ENCODE measurements at places on chromosomes 11 and 22.
A peak's percentile ranks its signal among the peaks of the same experiment; 100 is the strongest.

DNA sequence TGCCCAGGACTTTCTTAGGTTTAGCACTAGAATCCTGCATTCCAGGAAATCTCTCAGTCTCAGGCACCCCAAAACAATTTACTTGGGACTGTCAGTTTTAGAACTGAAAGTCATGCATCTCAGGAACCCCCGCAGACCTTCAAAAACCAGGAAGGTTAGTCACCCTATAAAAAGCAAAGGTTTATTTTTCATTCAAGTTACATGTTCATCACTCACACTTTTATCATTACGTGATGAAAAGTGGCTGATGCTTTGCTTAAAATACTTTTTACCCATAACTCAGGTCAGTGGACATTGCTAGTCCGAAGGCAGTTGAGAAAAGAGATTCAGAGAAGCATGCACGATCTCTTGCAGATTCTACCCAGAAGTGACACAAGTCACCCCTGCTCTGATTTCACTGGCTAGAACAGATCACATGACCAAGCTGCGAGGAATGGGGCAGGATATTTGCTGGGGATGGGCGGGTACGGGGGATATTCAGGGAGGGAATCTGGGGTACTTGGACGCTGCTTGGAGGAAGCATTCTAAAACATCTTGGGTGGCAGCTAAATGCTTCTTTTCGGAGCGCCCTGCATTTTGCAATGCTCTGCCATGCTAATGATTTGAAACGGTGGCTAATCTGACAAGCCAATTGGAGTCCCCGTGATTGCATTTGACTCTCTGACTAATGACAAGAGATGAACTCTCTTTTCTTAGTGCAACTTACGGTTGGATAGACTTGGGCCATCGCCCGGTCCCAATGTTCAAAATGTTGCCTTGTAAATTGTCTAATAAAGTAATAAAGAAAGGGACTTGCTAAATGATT, 110.2 kb downstream of the MIAT start:
- no peak for DNase-seq

DNA sequence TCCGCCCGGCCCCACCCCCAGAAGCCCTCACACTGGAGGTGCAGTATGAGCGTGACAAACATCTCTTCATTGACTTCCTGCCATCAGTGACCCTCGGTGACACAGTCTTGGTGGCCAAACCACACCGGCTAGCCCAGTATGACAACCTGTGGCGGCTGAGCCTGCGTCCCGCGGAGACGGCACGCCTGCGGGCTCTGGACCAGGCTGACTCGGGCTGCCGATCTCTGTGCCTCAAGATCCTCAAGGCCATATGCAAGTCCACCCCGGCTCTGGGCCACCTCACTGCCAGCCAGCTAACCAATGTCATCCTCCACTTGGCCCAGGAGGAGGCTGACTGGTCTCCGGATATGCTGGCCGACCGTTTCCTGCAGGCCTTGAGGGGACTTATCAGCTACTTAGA, 6.6 kb upstream of the ATF4 start:
- DNase-seq = no peak

- no peak for DNase-seq
These were observed 184.0 kb upstream of the GUCY1A2 start for GRCh38 chr11:107202241-107202640.

GRCh38 chr22:27780161-27780575, 21.4 kb downstream of the MN1 start:
- peak; percentile 86 for DNase-seq

DNA sequence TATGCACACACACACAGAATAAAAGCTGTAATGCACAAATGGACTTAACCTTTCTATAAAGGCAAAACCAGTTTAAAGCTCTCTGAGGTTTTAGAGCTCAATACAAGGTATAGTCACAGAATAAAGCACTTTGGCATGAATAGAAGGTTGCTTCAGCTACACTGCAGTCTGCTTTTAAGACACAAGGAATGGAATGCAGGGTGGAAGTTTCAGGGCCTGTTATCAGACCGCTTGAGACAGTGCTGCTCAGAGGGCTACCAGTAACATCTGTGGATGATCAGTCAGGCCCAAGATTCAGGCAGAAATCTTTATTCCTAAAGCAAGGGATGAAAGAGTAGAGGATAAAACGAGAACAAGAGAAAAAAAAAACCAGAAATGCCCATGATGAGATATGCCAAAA, 46.7 kb downstream of the CD44 start:
- DNase-seq = no peak

GRCh38 chr11:33690290-33691065, 10.1 kb downstream of the C11orf91 start:
- DNase-seq = no peak

DNA sequence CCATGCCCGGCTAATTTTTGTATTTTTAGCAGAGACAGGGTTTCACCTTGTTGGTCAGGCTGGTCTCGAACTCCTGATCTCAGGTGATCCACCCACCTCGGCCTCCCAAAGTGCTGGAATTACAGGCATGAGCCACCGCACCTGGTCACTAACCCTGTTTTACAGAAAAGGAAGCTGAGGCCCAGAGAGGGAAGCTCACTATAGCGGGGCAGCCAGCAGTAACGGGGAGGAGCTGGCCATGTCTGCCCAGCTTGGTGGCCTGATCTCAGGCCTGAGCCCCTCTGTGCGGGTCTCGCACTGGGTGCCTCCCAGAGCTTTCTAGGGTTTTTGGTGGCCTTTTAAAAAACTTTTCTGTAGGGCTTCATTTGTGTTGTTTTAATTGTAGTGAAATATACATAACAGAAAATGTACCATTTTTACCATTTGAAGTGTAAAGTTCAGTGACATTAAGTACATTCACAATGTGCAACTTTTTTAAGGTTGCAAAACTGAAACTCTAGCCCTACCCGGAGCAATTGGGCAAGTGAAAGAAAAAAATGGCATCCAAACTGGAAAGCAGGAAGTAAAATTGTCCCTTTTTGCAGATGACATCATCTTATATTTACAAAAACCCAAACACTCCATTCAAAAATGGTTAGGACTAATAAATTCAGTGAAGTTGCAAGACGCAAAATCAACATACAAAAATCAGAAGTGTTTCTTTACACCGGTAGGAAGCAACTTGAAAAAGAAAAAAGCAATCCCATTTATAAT, 14.5 kb upstream of the CYTH4 start:
- DNase-seq = no peak

DNA sequence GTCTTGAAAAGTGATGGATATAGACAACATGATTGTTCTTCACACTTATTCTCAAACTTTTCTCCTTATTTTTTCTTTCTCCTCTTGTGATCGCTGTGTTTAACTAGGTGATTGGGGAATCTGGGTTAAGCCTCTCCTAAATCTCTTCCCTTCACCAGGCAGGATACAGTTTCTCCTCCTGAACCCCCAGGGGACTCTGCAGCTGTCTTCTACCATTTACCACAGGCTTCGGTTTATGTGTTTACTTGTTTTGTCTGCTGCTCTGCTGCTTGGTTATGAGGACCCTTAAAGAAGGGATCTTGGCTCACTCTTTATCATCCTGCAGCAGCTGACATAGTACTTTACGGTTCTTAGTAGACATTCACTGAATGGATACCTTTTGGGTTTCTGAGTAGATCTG, 124.2 kb downstream of the NCAM1 start:
- DNase-seq = no peak

GRCh38 chr22:34620832-34621231, 445.1 kb upstream of the ISX start:
- no peak for DNase-seq

GRCh38 chr11:130315354-130315970, 745 bp upstream of the ZBTB44 start:
- DNase-seq = peak; percentile 85

GRCh38 chr11:100963375-100963774, 166.2 kb downstream of the PGR start:
- DNase-seq = no peak

- no peak for DNase-seq
These were observed 73.7 kb downstream of the RTL6 start for GRCh38 chr22:44424359-44424682.

GRCh38 chr11:11380883-11381282, 27.8 kb upstream of the CSNK2A3 start:
- no peak for DNase-seq

GRCh38 chr22:48575618-48576332, 1251.9 kb downstream of the BRD1 start:
- DNase-seq = no peak

DNA sequence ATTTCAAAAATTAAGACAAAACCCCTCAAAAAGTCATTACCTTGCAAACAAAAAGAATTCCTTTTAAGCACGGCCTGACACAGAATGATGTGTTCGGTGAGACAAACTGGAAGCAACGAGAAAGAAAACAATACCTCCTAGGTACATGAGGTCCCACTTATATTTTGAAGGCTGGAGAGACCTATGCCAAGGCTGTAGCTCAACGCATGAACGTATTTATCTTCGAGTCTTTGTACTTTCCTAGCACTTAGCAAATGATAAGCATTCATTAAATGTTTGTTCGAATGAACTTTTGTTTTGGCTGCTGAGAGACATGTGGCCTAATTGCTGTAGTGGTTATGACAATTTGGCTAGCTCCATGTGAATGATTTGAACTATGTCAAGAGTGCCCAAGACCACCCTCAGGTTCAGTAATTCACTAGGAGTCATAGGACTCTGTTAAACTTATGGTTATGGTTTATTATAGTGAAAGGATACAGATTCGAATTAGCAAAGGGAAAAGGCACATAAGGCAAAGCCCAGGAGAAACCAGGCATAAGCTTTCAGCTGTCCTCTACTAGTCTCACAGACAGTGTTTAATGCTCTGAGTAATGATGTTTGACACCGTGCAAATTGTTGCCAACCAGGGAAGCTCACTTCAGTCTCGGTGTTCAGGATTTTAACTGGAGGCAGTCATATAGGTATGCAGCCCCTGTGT, 26.0 kb upstream of the HORMAD2 start:
- DNase-seq = no peak

GRCh38 chr11:19225123-19225522, 15.6 kb downstream of the E2F8 start:
- DNase-seq = no peak

GRCh38 chr11:44248109-44248508, 61.8 kb downstream of the ALX4 start:
- no peak for DNase-seq

DNA sequence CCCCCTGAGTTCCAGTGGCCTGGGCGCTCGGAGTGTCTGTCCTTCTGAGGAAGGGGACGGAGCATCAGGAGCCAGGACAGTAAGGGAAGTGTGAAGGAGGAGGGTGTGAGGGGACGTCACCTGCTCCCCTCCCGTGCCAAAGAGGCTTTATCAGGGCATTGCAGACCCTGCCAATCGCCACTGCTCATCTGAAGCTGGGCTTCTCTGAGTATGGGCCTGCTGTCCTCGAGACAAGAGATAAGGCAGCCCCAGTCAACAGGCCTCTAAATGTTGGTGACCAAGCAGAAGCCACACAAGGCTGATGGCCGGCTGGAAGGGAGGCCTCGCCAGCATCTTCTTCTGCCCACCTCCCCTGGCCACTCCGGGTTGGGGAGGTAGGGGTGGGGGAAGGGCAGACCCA, 29.8 kb downstream of the LIF start:
- DNase-seq = no peak

DNA sequence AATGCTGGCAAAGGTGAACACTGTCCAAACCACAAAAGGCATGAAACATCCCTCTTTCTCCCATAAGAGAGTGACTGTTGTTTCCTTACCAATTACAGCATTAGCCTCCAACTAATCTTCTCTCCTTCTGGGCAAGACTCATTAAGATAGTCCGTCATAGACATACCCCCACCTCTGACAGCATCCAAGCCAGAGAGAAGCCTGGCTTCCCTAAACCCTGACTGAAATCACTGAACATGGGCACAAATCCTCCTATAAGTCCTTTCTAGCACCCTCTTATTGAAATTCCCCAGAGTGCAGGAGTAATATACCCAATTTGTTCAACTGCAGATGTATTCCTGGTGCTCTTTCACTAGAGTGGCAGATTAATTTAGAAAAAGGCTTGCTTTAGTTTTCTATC, 1.7 kb upstream of the RNASEH2C start:
- DNase-seq = no peak

- no peak for DNase-seq
These were observed 6.7 kb downstream of the ACP2 start for GRCh38 chr11:47241841-47242301.

DNA sequence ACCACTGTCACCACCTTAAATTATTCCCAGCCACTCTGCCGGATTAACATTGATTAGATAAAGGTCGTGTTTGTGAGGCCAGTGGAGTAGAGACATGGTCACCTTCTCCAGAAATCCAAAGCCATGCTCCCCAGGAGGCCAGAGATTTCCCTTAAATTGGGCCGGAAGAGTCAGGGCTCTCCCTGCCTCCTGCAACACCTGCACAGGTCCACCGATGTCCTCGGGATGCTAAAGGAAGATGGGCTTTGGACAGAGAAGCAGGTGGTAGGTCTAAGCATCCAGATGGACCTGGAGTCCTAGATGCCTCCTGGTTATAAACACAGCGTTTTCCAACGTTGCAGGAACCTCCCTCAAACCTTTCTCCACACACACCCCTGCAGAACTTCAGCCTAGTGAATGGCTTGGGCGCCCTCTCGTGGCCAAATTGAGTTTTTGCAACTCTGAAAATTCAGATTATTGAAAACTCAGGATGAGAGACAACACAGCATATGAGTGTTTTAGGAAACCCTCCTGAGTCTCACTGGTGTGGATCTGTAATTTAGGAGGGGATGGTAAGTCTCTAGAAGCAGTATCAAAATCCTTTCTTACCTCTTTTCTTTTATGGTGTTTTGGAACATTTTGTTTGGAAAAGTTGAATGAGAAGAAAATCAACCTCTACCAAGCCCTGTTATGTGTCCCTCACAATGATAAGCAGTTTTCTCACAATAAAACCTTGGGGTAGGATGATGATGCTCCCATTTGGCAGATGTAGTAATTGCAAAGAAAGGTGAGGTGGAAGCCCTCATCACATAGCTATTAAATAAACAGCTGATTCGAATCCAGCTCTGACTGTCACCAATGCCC, 109.6 kb downstream of the RRAS2 start:
- peak; percentile 82 for DNase-seq

GRCh38 chr11:62539238-62539925, 7.2 kb downstream of the AHNAK start:
- no peak for DNase-seq

DNA sequence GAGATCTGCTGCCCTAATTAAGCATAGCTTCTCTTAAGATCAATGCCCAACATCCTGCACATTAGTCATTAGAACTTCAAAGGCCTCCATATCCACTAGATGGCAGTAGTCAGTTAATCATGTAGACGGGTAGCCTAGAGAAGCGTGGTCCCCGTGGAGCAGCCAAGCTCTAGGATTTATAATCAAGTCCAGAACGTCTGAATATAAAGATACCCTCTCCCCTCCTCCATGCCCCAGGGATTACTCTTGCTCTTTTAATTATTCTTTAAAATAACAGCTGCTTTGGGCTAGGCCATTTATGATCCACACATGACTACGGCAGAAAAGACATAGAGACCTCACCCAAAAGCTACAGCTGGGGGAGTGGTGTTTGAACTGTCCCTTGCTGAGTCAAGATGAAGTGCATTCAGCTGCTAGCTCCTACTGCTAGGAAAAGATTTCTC, 327.6 kb upstream of the PLET1 start:
- peak; percentile 94 for DNase-seq

GRCh38 chr11:75518771-75519653, 6.7 kb downstream of the GDPD5 start:
- DNase-seq = no peak

GRCh38 chr11:1546077-1546535, 26.0 kb downstream of the DUSP8 start:
- peak; percentile 83 for DNase-seq

GRCh38 chr22:47067321-47067890, 305.0 kb downstream of the TBC1D22A start:
- DNase-seq = no peak

- peak; percentile 69 for DNase-seq
These were observed 135.9 kb downstream of the FDX1 start for GRCh38 chr11:110565357-110566336.
